ENCODE measurements at places on chromosomes 4 and X.

- DNase-seq = peak; percentile 59
Measured at GRCh38 chr4:6546681-6547447, 28.1 kb upstream of the MAN2B2 start.

GRCh38 chr4:142838778-142839177, 7.3 kb downstream of the INPP4B start:
- DNase-seq = no peak

DNA sequence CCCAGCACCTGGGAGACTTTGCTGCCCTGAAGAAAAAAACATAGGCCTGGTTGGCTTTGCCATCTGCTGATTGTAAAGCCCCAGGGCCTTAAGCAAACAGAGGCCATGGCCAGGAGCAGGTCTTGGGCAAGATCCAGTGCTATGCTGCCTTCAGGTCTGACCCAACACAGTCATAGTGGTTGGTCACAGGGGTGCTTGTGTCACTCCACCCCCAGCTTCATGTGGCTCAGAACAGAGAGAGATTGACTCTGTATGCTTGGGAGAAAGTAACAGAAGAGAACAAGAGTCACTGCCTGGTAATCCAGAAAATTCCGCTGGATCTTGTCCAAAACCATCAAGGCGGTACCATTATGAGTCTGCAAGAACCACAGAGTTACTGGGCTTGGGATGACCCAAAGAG, 24.4 kb upstream of the SMARCA5 start:
- DNase-seq = no peak

- no peak for DNase-seq
Measured at GRCh38 chr4:38692421-38692820, 28.4 kb downstream of the KLF3 start.

DNA sequence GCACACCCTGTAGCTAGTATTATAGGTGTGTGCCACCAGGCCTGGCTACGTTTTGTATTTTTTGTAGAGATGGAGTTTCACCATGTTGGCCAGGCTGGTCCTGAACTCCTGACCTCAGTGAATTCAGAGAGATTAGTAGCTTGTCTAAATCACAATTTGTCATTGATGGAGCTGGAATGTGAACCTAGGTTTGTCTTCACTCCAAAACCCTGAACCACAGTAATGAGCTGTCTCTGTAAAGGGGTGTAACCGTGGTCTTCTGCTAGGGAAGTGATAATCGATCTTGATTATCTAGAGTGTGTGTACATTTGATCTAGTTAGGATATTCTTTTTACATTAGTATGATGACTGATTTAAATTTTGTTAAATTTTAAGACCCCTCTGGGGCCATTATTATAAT, 8.3 kb downstream of the ARHGAP10 start:
- no peak for DNase-seq

GRCh38 chrX:54492340-54492739, 3.7 kb downstream of the FGD1 start:
- no peak for DNase-seq

DNA sequence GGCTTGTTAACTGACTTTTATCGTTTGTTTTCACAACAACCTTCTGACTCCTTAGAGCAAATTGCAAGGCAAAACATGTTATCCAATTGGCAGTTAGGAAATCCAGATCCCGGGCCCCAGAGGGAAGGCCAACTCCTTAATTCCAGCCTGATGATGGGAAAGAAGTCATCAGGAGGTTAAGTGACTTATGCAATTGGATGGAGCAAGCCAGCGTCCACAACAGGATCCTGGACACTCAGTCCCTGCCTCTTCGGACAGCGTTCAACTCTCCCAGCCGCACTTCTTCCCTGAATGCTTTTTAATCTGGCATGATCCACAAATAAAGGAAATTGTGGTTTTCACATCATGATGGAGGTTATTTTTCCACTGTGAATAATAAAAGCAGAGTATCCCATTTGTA, 310.1 kb downstream of the RAB28 start:
- DNase-seq = no peak

- no peak for DNase-seq
Measured at GRCh38 chr4:102554482-102554881, 53.3 kb downstream of the NFKB1 start.

- DNase-seq = no peak
Measured at GRCh38 chrX:69932323-69932722, 117.4 kb downstream of the AWAT2 start.

GRCh38 chrX:103177556-103177955, 37.4 kb upstream of the BEX4 start:
- DNase-seq = no peak

- DNase-seq = no peak
Measured at GRCh38 chr4:42280327-42281095, 116.8 kb upstream of the SHISA3 start.

All from CD8-positive, alpha-beta memory T cell (primary cell).